GOT3 (cell line): ENCODE measurements at places on chromosomes 12 and 14.

GRCh38 chr14:31990183-31990857 is 86.8 kb upstream of the ARHGAP5 start:
- no peak for DNase-seq

- no peak for DNase-seq
Measured at GRCh38 chr12:131102991-131103668, 149.4 kb downstream of the ADGRD1 start.

GRCh38 chr12:91841822-91842221 is 303.8 kb downstream of the BTG1 start:
- DNase-seq: no peak

DNA sequence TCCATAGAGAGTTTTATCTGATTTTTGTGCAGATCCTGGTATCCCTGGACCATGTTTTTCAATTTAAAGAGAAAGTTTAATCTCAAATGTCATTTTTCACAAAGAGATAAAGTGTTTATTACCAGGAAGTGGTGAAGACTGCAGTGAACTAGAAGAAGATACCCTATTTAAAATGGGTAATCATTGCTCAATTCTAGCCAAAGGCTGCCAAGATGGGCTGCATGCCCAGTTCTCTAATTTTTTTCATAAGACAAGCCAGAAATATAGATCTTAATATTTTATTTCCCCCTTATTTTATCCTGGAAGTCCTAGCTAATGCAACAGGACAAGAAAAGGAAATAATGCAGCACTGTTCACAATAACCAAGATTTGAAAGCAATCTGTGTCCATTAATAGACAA is 343.5 kb downstream of the PCNX1 start:
- DNase-seq: no peak

GRCh38 chr12:57576613-57577160 is 14.3 kb upstream of the PIP4K2C start:
- DNase-seq: no peak

- no peak for DNase-seq
Measured at GRCh38 chr12:121976950-121977349, 44.7 kb upstream of the BCL7A start.

GRCh38 chr12:42426746-42427145 is 100.8 kb downstream of the PPHLN1 start:
- DNase-seq: no peak

GRCh38 chr14:63833728-63834127 is 19.1 kb upstream of the SYNE2 start:
- no peak for DNase-seq
